ENCODE measurements at places on chromosomes 11 and 22. TPM values are rescaled to one million over a fixed set of nuclear protein-coding genes. Genes with fewer than 3 reads are reported as not detected.

Gene CHST1
- 1.5 TPM for total RNA-seq

Gene MIOX
- total RNA-seq, result not detected

Gene P4HA3
- total RNA-seq, result 11.9 TPM

Gene ROBO4
- 9.1 TPM for total RNA-seq

Gene SELENOO
- 26.7 TPM for total RNA-seq

Gene OR4D5
- total RNA-seq, result not detected

Gene CLMP
- total RNA-seq, result 104 TPM

Gene FADD
- 13.2 TPM for total RNA-seq

Gene HPX
- not detected for total RNA-seq

Gene PPFIBP2
- total RNA-seq, result 4.1 TPM

Gene PARVA
- 193 TPM for total RNA-seq

Gene RFPL3
- not detected for total RNA-seq

Gene SOX10
- 17.5 TPM for total RNA-seq

Gene ANGPTL5
- total RNA-seq, result 2.5 TPM

Gene APOL5
- total RNA-seq, result not detected

Gene NXF1
- total RNA-seq, result 68.1 TPM

Gene LMNTD2
- not detected for total RNA-seq

Gene RRM1
- total RNA-seq, result 28.8 TPM

Gene FERMT3
- 21.4 TPM for total RNA-seq

Gene APOL4
- 14.0 TPM for total RNA-seq

Gene ACR
- 0.68 TPM for total RNA-seq

Gene POLA2
- total RNA-seq, result 4.9 TPM

Gene C11orf87
- total RNA-seq, result not detected

Gene P2RY2
- total RNA-seq, result not detected

Gene SMC1B
- total RNA-seq, result not detected

Gene CADM1
- 16.1 TPM for total RNA-seq

Gene PDE2A
- total RNA-seq, result 75.1 TPM

Gene OR9Q1
- total RNA-seq, result not detected

Gene CDC45
- total RNA-seq, result not detected

Gene APLP2
- total RNA-seq, result 258 TPM

Data from sigmoid colon (tissue), 7 donors.